ENCODE measurements at places on chromosomes 6 and 20.

DNA sequence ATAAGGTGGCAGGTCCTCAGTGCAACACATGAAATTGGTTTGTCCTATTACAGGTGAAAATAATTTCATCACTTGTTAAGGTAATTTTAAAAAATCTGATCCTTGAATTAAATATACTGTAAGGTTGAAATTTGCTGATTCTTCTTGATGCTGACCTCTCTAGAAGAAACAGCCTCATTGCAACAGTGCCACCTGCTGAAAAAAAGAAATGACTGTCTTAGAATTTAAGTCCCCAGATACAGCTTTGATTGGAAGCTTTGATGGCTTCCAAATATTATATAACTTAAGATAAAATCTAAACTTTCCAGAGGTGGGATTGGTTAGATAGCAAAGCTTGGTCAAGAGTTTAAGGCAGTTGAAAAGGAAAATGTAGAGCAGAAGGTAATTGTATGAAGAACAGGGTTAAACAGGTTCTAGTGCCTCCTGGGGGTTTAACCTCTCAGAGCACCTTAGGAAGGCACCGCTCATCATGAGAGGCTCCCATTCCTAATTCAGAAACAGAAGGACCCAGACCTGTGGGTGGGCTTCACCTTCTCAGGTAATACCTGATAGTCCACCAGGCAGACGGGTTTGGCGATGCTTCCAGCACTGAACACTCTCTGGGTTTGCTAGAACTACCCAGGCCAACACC lies 401.0 kb downstream of the PAX1 start:
- DNase-seq: no peak

DNA sequence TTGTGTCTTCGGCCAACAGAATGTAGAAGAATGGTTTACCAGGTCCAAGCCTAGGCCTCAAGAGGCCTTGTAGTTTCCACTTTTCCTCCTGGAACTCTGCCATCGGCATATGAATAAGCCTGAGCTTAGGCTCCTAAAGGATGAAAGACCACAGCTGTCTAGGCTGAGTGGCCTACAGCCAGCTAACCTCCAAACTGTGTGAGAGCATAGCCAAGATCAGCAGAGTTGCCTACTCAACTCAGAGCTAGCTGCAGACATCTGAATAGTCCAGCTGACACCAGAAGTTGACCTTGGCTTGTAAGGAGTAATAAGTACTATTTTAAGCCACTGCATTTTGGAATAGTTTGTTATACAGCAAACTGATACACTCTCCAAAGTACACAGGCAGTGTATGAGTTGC lies 52.6 kb upstream of the SMIM29 start:
- DNase-seq: no peak

DNA sequence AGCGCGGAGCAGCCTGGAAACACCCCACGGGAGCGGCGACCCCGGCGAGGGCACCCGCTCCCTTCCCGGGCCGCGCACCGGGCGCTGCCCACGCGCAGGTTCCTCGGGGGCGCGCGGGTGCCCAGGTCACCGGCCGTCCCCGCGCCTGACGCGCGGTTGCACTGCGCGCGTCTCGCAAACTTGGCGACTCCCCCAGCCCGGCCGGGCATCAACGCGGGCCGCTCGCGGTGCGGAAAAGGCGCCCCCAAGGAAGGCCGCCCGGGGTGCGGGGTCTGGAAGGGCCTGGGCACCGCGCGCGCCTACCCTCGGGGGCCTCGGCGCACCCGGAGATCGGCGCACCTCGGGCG lies 555 bp upstream of the ZBTB46 start:
- DNase-seq: no peak

DNA sequence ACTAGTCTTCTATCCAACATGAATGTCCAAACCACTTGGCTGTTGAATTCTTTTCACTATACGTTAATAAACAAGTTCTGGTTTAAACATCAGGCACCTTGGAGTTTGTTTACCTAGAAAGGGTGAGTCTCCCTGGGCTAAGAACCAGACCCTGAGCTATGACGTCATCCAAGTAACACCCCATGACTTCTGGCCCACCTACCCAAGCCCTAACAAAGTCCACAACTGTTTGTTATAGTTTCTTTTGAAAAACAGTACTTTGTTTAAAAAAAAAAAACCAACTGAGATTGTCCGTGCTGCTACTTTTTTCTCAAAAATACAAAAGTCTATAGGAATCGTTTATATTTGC lies 146.9 kb upstream of the BEND6 start:
- no peak for DNase-seq

- no peak for DNase-seq
These were observed 92.3 kb upstream of the HCRTR2 start for GRCh38 chr6:55082021-55082420.

- peak; percentile 48 for DNase-seq
These were observed 691.8 kb downstream of the QKI start for GRCh38 chr6:164106345-164106769.

GRCh38 chr6:11633741-11634509 lies 96.4 kb downstream of the TMEM170B start:
- DNase-seq: no peak

GRCh38 chr6:28956331-28956730 lies 32.5 kb upstream of the TRIM27 start:
- DNase-seq: no peak

GRCh38 chr20:18721551-18722115 lies 92.0 kb upstream of the SCP2D1 start:
- DNase-seq: no peak

- DNase-seq: peak; percentile 89
These were observed 24.7 kb downstream of the MYT1 start for GRCh38 chr20:64188682-64189529.

DNA sequence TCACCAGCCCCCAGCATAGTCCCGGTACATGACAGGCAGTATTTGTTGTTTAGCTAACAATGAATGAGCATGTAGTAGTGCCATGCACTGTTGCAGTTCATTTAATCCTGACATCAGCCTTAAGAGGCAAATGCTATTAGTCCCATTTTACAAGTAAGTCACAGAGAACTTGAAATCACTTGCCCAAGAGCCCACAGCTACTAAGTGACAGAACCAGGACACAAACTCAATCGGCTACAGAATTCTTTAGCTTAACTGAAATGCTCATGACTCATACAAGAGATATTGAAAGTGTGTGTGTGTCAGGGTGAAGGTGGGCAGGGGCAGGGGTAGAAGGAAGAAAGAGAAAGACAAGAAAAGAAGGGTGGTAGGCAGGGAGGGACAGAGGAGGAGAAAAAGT lies 52.7 kb downstream of the UNC5CL start:
- no peak for DNase-seq

DNA sequence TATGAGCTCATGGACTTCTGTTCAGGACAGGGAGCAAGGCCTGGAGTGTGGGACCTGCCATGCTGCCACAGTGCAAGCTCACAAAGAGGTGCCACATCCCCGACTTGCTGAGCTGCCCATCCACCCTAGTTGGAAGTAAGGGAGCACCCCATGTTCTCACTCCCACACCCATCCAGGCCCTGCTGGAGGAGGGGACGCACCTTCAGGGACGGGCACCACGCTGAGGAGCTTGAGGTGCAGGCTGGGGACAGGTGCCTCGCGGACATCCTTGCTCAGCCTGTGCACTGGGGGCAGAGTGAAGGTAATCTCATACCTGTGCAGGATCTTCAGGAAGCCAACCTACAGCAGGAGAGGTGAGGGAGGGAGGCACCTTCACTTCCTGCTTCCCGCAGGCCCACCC lies 12.3 kb downstream of the ADISSP start:
- no peak for DNase-seq

DNA sequence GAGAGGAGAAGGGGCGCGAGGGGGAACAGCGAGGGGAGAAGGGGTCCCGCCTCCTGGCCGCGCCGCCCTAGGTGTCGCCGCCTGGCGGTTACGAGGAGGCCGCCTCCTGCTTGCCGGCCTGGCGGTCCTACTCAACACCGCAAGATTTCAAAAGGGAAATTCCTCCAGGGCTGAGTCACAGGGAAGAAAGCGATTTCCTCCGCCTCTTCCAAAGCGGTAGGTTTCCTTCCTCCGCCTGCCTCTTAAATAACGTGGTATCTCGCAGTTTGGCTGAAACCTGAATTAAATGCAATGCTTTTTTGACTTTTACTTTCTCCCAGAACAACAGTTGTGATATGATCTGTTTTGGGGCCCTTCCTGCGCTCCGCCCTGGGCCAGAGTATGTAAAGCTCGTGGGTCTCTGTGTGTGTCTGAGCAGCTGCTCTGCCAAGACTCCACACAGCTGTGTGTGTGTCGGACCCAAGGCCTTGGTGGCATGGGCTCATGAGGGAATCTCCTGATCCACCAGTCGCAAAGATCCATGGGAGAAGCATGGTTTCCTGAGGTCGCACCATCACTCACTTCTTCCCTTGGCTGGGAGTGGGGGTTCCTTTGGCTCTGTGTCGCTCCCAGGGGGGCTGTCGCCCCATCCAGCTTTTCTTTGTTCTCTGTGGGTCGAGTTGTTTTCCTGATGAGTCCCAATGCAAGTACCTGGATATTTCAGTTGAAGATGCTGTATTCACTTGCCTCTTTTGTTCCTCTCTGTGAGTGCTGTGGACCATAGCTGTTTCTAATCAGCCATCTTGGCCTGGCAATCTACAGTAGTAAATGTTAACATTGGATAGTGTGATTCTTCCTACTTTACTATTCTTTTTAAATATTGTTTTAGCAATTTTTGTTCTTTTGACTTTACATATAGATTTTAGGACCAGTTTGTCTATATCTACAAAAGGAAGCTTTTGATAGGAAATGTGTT lies 31.6 kb upstream of the NOTCH4 start:
- DNase-seq: no peak

- DNase-seq: no peak
These were observed 10.4 kb downstream of the TRIM31 start for GRCh38 chr6:30102414-30102969.

DNA sequence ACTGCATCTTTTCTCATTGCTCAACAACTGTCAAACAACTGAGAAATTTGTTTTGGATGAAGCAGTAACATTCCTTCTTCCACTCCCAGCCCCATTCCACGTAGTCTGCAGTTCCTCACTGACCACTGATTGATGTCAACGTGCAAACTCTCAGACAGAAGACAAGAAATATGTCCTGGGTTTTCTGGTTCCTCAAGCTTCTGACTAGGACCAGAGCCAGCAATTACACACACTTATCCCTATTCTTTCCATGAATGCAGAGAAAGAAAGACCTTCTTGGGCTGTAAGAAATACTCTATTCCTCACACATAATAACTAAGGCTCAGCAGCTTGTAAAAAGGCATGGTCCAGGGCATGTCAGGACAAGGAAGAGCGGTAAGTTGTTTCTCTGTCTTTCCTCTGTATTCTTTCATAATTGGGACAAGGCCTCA lies 790.1 kb upstream of the SLC35B3 start:
- DNase-seq: no peak

DNA sequence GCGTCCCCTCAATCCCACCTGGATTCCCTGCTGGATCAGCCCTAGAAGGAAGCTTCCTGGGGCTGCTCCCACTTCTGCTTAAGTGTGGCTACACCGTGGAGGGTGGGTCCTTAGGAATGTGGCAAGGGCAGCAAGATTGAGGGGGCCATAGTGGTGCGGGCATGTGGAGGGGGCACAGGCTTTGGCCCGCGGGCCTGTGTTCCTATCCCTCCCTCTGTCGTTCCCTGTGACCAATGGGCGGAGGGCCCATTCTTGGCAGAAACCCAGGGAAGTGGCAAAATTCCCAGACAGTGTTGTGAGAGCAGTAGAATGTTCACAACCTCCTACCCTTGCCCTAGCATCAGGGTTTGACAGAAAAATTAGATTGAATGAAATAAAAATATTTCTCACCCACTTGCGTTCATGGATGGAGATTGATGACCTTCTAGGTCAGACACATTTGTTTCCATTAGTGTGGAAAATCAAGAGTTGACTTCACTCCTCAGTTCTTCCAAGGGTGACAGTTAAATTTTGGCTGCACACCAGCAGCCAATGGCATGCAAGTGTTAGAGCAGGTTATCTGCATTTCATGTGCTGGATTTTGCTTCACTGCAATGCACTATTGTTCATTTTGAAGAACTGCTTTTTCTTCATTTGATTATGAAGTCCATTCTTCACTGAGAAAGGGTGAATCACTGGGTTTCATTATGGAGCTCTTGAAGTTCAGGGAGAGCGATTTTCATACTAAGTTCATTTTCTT lies 49.3 kb upstream of the AHI1 start:
- DNase-seq: no peak

- DNase-seq: no peak
These were observed 79.6 kb downstream of the CDH22 start for GRCh38 chr20:46228670-46229069.

DNA sequence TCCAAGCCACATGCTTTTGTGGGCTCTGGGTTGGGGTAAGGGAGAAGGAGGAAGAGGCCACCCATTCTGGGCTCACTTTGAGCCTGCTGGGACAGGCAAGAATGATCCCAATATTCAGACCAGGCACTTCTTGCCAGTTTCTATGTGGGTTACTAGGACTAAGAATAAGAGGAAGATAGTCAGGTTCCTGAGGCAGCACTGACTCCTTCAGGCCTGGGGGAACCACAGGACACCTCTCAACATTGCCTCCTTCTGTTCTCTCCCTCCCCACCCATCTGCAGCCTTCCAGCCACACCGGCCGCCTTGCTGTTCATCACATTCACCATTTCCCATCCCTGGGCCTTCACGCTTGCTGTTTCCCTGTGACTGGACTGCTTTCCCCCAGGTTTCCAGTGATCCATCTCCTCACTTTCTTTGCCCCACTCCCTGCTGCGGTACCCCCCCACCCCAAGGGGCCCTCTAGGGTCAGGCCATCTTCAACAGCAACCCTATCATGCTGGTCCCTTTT lies 69.2 kb upstream of the SIRPA start:
- no peak for DNase-seq

DNA sequence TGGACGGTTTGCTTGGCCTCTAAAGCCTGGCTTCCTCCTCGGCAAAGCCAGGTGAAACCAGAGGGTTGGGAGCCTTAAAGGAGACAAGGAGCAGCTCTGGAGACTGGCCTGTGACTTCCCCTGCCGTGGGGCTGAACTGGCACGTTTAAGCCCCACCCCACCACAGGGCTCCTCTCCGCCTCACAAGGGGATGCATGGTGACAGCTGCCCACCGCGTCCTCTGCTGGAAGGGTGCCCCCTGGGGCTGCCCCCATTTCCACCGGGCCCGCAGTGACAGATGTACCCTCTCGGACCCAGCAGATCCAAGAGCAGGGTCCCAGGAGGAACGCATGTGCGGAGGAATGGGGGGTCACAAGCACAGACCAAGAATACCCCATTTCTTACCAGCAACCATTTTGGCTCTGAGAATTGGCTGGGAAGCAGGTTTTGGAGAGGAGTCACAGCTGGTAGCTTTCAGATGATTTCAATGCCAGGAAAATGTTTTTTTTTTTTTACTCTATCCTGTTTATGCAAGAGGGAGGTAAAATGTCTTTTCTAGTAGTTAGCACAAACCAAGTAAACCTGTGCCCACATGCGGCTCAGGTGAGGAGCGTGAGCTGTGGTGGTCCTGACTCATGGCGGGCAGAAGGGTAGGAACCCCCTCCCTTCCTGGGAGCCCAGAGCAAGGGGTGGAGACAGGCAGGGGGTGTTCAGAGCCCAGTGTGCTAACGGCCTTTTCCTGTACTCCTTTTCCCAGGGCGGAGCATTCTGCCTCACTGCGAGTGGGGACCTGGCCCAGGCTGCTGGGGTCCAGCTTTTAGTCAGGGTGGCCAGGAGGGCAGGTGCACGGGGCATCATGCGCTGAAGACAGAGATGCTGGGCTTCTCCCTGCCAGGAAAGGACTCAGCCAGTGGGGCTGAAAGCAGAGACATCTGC lies 33.0 kb downstream of the FRMD1 start:
- DNase-seq: no peak

- DNase-seq: no peak
These were observed 13.1 kb upstream of the NT5DC1 start for GRCh38 chr6:116087437-116088027.

Measured in dermis microvascular lymphatic vessel endothelial cell (primary cell).